Activated CD4-positive, alpha-beta T cell treated with anti-CD3 and anti-CD28 coated beads, Interleukin-2, amount 10 ng/mL, durations not matched to agents 24 days and 14 days (primary cell): ENCODE measurements at places on chromosomes 16 and 17. TPM values are rescaled to one million over a fixed set of nuclear protein-coding genes. Genes with fewer than 3 reads are reported as not detected.
A peak's percentile ranks its signal among the peaks of the same experiment; 100 is the strongest.

AFMID gene
- 31.0 and 33.4 TPM in 2 replicates for total RNA-seq

SYNGR3 gene
- 18.1 and 20.2 TPM in 2 replicates for total RNA-seq

KRT36 gene
- not detected in 2 replicates for total RNA-seq

TBC1D3B gene
- total RNA-seq = 8.9 and 9.8 TPM in 2 replicates

CEP295NL gene
- total RNA-seq = 0.56 TPM in 1 of 2 replicates, not detected in the other

LRRC75A gene
- 1.3 and 1.5 TPM in 2 replicates for total RNA-seq

CKLF gene
- 145 and 146 TPM in 2 replicates for total RNA-seq

NPB gene
- total RNA-seq = 0.30 and 0.40 TPM in 2 replicates

- H3K27me3 ChIP-seq = no peaks in the 10 kb centered on the region
- H3K27ac ChIP-seq = peak overlapping the region; percentile 3
- H3K4me3 ChIP-seq = no peak overlapping the region
- H3K4me1 ChIP-seq = peaks cover 10% of the 10 kb centered on the region
- DNase-seq = peak; percentile 86
Measured at GRCh38 chr17:81253358-81254131, 14.4 kb downstream of the NDUFAF8 start.

GRCh38 chr17:1124896-1125787 lies 54.6 kb downstream of the ABR start:
- H3K27me3 ChIP-seq = no peaks in the 10 kb centered on the region
- H3K4me3 ChIP-seq = no peak overlapping the region
- no peak for DNase-seq
- no peak overlapping the region for H3K27ac ChIP-seq

- H3K4me3 ChIP-seq = no peak overlapping the region
- no peaks in the 10 kb centered on the region for H3K27me3 ChIP-seq
- H3K36me3 ChIP-seq = no peaks in the 10 kb centered on the region
- no peak for DNase-seq
- H3K4me1 ChIP-seq = peaks cover 22% of the 10 kb centered on the region
- H3K27ac ChIP-seq = no peak overlapping the region
Measured at GRCh38 chr16:72924537-72924926, 123.4 kb downstream of the ZFHX3 start.

DNA sequence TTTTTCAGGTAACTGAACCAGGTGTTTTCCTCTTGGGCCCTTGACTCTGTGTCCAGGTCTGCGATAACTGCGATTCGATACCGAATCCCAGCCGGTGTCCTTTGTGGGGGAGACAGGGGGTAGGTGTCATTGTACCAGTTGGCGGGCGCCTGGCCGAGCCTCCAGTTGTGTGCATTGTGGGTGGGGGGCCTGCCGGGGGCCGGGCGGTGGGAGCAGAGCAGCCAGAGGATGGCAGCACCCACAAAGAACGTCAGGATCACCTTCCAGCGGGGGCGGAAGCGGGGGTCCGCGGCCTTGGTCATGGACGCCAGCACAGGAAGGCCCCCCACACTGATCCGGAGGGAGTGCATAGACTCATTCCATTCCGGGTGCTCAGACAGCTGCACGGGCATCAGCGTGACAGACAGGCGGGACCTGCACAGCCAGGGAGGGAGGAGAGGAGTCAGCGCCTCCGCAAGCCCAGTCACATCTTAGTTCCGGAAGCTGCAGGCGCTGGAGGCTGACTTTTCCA lies 12.3 kb downstream of the CANT1 start:
- peaks cover 50% of the 10 kb centered on the region for H3K36me3 ChIP-seq
- H3K27ac ChIP-seq = no peak overlapping the region
- H3K4me1 ChIP-seq = peaks cover 9% of the 10 kb centered on the region
- no peaks in the 10 kb centered on the region for H3K27me3 ChIP-seq
- no peak for DNase-seq

- DNase-seq = no peak
- peaks cover 17% of the 10 kb centered on the region for H3K27me3 ChIP-seq
- H3K36me3 ChIP-seq = no peaks in the 10 kb centered on the region
- peak overlapping the region; percentile 62 for H3K4me3 ChIP-seq
- H3K27ac ChIP-seq = no peak overlapping the region
- H3K4me1 ChIP-seq = peaks cover 11% of the 10 kb centered on the region
Measured at GRCh38 chr17:2723997-2724783, 12.6 kb upstream of the CLUH start.

GRCh38 chr17:69227541-69227940 lies 1.1 kb downstream of the ABCA10 start:
- no peak overlapping the region for H3K4me3 ChIP-seq
- H3K4me1 ChIP-seq = peaks cover 6% of the 10 kb centered on the region
- no peak overlapping the region for H3K27ac ChIP-seq
- no peak for DNase-seq
- H3K27me3 ChIP-seq = peaks cover 16% of the 10 kb centered on the region
- no peaks in the 10 kb centered on the region for H3K36me3 ChIP-seq

GRCh38 chr16:85461022-85461813 lies 151.9 kb upstream of the GSE1 start:
- peaks cover 36% of the 10 kb centered on the region for H3K27me3 ChIP-seq
- no peak overlapping the region for H3K27ac ChIP-seq
- no peaks in the 10 kb centered on the region for H3K36me3 ChIP-seq
- DNase-seq = no peak

GRCh38 chr16:75256696-75257343 lies 5.4 kb upstream of the BCAR1 start:
- no peak overlapping the region for H3K27ac ChIP-seq
- H3K36me3 ChIP-seq = no peaks in the 10 kb centered on the region
- DNase-seq = no peak
- H3K27me3 ChIP-seq = peaks cover 30% of the 10 kb centered on the region

DNA sequence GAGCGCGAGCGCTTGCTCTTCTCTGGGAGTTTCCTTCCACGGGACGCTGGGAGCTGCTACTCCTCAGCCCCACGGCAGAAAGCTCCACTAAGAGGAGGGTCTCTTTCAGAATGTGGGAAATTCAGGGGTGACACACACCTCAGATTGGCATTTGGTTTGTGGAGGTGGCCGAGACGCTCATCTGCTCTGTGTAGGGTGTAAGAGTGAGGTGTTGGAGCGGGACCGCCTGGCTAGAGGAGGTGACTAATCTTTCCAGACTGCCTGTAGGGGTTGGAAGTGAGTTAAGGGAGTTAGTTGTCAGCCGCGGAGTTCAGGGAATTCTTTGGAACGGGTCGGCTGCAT lies 735 bp downstream of the PSMD11 start:
- H3K4me1 ChIP-seq = peaks cover 33% of the 10 kb centered on the region
- no peak for DNase-seq
- H3K4me3 ChIP-seq = peak overlapping the region; percentile 88
- peak overlapping the region; percentile 80 for H3K27ac ChIP-seq

- H3K4me1 ChIP-seq = no peaks in the 10 kb centered on the region
- no peak overlapping the region for H3K27ac ChIP-seq
- no peak for DNase-seq
- H3K4me3 ChIP-seq = no peak overlapping the region
Measured at GRCh38 chr16:20285993-20286499, 41.3 kb downstream of the GP2 start.

DNA sequence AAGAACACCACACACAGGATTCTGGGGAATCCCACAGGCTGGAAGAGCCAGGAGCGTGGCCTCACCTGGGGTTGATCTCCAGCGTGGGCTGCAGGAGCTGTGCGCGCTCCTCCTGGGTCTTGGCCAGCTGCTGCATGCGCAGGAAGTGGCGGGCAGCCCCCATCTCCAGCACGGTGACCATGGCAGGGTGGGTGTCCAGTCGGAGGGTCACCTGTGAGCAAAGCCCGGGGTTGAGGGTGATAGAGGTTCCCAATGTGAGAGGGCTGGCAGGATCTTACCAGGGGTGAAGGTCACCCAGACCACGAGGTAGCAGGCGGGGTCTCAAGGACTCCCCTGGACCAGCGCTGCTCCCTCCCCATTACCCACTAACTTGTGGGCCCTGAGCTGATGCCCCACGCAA lies 7.4 kb downstream of the DNASE1 start:
- DNase-seq = no peak
- no peaks in the 10 kb centered on the region for H3K27me3 ChIP-seq
- peaks cover 26% of the 10 kb centered on the region for H3K4me1 ChIP-seq
- H3K36me3 ChIP-seq = peaks cover 60% of the 10 kb centered on the region
- no peak overlapping the region for H3K4me3 ChIP-seq

DNA sequence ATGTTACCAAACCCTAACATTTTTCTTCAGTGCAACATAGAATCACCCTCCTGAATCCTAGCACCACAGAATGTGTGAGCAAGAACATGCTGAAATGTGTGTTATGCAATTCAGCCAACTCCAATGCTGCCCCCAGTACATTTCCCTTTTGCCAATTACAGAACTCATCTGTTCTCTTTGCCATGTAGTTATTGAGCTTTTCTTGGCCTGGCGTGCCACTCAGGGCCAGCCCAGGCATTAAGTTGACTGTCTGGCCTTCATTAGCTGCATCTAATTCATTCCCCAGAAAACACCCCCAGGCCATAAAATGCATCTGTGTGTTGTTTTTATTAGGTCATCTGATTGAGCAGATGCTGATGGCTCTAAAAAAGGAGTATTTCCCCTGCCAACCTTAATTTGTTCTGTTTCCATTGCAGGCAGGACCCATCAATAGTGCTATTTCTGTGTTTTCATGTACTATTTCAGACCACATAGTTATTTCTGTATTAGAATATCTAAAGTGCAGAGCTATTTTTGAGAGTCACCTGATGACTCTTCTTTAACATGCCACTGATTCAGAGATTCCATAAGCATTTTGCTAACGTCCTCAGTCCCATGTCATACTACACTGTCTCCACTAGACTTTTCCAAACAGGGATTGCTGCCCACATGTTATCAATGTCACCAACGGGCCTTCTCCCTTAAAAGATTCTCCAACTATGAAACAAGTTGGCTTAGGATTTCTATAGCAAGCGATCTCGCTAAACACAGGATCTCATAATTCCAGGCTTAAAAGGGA lies 969.7 kb downstream of the CDH11 start:
- H3K36me3 ChIP-seq = no peaks in the 10 kb centered on the region
- H3K27ac ChIP-seq = no peak overlapping the region
- no peak overlapping the region for H3K4me3 ChIP-seq
- H3K4me1 ChIP-seq = no peaks in the 10 kb centered on the region
- no peak for DNase-seq
- no peaks in the 10 kb centered on the region for H3K27me3 ChIP-seq

- DNase-seq = peak; percentile 84
- H3K4me1 ChIP-seq = peaks cover 72% of the 10 kb centered on the region
Measured at GRCh38 chr16:80583466-80583865, 42.7 kb downstream of the DYNLRB2 start.

DNA sequence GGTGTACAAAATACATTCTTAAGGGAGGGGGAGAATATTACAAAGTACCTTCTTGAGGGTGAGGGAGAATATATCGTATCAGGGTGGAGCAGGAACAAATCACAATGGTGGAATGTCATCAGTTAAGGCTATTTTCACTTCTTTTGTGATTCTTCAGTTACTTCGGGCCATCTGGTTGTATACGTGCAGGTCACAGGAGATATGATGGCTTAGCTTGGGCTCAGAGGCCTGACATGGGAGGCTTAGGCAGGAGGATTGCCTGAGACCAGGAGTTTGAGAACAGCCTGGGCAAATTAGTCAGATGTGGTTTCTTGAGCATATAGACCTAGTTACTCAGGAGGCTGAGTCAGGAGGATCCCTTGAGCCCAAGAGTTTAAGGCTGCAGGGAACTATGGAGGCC lies 13.1 kb downstream of the ODAD4 start:
- no peaks in the 10 kb centered on the region for H3K36me3 ChIP-seq
- no peaks in the 10 kb centered on the region for H3K27me3 ChIP-seq
- no peak overlapping the region for H3K27ac ChIP-seq
- no peaks in the 10 kb centered on the region for H3K4me1 ChIP-seq

DNA sequence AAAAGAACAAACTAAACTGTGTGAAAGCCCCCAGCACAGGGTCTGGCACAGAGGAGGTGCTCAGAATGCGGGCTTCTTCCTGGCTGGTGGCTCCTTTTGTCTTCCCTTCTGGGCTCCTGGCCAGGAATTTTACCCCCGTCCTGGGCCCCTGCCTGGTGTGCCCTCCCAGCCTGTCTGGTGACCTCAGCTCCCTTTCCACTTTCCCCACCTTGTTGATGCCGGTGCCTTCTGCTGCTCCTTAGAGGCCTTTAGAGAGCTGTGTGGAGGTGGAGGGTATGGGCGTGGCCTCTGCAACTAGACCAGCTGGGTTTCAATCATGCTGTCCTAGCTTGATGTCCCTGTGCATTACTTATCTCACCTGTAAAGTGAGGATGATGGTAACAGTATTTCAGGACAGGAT lies 16.8 kb downstream of the PIRT start:
- no peaks in the 10 kb centered on the region for H3K4me1 ChIP-seq
- no peaks in the 10 kb centered on the region for H3K27me3 ChIP-seq
- no peaks in the 10 kb centered on the region for H3K36me3 ChIP-seq
- H3K27ac ChIP-seq = no peak overlapping the region
- no peak for DNase-seq

- H3K27me3 ChIP-seq = peaks cover 12% of the 10 kb centered on the region
- DNase-seq = no peak
- H3K4me3 ChIP-seq = no peak overlapping the region
- peaks cover 3% of the 10 kb centered on the region for H3K4me1 ChIP-seq
Measured at GRCh38 chr16:87017371-87018012, 299.7 kb downstream of the C16orf95 start.

DNA sequence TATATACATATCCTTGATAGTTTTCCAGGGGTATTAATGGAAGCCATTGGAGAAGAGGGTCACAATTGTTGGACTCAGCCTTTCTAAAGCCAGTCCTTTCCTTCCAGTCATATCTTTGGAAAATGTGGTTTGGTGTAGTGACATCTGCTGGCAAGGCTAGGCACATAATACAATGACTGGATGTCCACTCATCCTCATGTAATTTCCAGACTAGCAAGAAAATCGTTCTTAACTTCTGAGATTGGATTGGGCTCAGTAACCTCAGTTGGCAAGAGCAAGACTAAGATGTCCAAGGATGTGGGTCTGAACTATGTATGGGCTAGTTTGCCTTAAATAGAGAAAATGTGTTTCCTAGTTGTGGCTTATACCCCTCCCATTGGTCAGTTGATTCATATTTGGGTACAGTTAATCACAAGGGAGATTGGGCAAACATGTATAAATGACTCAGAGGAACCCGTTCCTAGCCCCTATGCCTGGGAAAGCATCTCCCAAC lies 8.7 kb upstream of the KAT7 start:
- H3K27ac ChIP-seq = peak overlapping the region; percentile 47
- H3K4me1 ChIP-seq = peaks cover 5% of the 10 kb centered on the region
- H3K4me3 ChIP-seq = no peak overlapping the region
- peak; percentile 74 for DNase-seq
- peaks cover 4% of the 10 kb centered on the region for H3K27me3 ChIP-seq

DNA sequence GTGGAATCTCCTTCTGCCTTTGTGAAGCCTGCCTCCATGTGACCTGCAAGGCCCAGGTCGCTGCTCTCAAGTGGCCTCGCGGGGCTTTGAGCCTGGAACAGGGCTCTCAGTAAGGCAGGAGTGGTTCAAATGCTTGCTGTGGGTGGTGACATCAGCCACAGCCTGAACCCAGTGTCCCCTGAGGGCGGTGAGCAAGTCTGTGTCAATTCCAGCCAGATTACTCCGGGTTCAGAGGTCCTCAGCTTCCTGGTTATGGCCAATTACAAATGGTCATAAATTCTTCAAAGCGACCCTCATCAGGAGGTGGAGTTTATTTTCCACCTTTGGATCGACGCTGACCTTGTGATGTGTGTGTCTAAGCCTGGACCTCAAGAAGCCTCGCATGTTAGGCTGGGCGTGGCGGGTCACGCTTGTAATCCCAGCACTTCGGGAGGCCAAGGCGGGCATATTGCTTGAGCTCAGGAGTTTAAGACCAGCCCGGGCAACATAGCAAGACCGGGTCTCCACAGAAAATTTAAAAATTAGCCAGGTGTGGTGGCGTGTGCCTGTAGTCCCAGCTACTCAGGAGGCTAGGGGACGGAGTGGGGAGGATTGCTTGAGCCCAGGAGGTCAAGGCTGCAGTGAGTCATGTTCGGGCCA lies 17.3 kb downstream of the LGALS3BP start:
- no peaks in the 10 kb centered on the region for H3K36me3 ChIP-seq
- H3K27me3 ChIP-seq = no peaks in the 10 kb centered on the region
- H3K4me3 ChIP-seq = no peak overlapping the region
- no peak for DNase-seq
- H3K27ac ChIP-seq = no peak overlapping the region

- H3K27me3 ChIP-seq = peaks cover 5% of the 10 kb centered on the region
- H3K4me3 ChIP-seq = no peak overlapping the region
- no peak overlapping the region for H3K27ac ChIP-seq
Measured at GRCh38 chr16:79293836-79294460, 306.6 kb downstream of the MAF start.
